NCI-H460 (cell line): ENCODE measurements at places on chromosomes 2 and 18.

- DNase-seq: no peak
Measured at GRCh38 chr2:238996331-238997136, 148.6 kb downstream of the TWIST2 start.

GRCh38 chr2:207417301-207417718, 112.5 kb upstream of the CREB1 start:
- DNase-seq: no peak

DNA sequence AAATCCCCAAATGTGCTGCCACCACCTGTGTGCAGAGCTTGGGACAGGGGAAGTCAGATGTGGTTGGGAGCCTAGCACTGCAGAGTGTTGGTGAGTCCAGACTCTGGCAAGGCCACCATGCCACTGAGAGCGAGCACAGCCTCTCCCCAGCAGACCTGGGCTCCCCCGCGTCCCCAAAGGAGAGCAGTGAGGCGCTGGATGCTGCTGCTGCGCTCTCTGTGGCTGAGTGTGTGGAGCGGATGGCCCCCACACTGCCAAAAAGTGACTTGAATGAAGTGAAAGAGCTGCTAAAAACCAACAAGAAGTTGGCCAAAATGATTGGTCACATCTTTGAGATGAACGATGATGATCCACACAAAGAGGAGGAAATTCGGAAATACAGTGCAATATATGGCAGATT, 10.7 kb downstream of the NAB1 start:
- DNase-seq: no peak

DNA sequence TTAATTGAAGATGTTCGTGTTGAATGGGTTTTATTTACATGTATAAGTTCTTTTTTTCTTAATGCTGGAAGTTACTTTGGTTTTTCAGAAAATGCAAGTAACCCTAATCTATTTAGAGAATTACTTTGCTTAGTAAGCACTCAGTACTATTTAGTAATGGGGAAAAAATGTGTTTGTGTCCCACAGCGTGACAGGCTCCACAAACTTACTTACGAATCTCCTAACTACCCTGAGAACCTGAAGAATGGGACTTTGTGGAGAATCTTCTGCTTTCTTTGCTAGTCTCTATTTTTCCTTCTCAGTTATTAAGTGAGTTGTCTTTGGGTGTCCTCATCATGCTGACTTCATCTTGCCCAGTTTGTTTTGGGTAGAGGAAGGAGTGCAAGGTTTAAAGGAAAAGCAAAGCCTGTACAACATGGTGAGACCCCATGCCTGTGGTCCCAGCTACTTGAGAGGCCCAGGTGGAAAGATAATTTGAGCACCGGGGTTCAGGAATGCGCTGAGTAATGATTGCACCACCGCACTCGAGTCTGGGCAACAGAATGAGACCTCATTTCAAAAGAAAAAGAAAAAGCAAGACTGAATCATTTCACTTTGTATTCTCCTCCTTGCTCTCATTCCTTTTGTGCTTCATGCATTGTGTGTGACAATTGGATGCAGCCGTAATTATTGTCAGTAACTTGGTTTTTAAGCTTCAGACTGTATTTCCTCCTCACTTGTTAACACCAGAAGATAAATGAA, 10.2 kb downstream of the NEDD4L start:
- DNase-seq: no peak

GRCh38 chr2:147945660-147946059, 74.9 kb downstream of the ORC4 start:
- DNase-seq: no peak

- no peak for DNase-seq
Measured at GRCh38 chr2:78682781-78683180, 342.7 kb upstream of the REG3G start.

- DNase-seq: peak; percentile 73
Measured at GRCh38 chr2:224142397-224143312, 103.6 kb upstream of the SERPINE2 start.

- DNase-seq: no peak
Measured at GRCh38 chr2:86807468-86808275, 17.0 kb upstream of the CD8A start.

DNA sequence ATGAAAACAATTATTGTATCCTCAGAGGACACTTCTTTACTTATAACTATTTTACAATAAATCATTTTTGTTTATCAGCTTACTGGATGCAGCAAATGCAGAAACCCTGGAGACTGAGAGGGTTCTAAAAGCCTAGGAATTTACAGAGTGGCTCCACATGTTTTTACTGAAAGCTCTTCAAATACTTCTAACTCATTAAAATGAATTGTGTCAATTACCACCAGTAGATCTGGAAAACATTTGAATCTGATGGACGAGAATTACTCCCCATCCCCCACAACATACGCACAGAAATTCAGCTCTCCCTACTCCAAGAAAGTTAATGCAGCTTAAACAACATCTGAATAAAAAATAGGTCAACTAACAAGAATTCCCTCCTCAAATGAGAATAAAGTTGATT, 319.8 kb upstream of the FIGN start:
- DNase-seq: no peak

- no peak for DNase-seq
Measured at GRCh38 chr18:79489899-79490625, 94.3 kb downstream of the NFATC1 start.

GRCh38 chr2:21096458-21096857, 27.3 kb upstream of the TDRD15 start:
- no peak for DNase-seq

GRCh38 chr2:60366135-60366712, 187.2 kb downstream of the BCL11A start:
- no peak for DNase-seq

- no peak for DNase-seq
Measured at GRCh38 chr2:229463841-229464346, 192.8 kb upstream of the PID1 start.

DNA sequence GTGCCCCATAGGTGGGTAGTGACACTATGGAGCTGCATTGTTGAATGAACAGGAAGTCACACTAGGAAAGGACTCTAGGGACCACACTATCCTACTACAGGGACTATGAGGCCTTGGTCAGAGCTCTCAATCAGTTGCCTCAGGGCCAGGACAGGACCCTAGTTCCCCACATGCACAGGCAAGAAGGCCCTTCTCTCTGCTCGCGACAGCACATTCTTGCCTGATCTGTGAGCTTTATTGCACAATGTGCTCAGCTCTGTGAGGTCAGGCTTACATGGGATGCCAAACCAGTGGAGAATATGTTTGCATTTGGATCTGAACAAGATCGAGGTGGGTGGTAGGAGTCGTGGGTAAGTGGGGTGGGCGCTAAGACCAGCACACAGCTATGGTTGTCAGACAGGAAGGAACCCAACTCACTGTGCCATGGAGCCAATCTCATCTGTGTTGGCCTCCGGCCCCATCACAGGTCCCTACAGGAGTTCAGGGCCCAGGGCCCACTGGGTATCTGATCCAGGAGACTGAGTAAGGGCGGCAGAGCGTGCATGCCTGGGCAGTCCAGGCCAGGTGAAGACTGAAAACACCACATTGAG, 8.0 kb downstream of the PCARE start:
- DNase-seq: no peak

DNA sequence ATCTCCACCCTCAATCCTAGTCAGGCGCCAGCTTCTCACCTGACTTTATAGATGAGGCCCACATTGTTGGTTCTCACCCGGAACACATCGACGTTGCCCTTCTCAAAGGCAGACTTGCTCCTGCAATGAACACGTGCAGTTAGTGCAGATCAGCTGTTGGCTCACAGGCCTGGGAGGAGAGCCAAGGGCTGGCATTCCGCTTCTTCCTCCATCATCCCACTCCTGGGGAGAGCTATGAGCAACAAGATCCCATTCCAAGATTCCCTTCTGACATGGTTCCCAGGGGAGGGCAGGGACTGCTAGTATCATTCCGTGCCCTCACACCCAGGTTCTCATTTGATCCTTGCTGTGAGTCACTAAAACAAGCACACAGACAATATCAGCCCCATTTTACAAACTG, 15.1 kb downstream of the LOXHD1 start:
- DNase-seq: no peak

DNA sequence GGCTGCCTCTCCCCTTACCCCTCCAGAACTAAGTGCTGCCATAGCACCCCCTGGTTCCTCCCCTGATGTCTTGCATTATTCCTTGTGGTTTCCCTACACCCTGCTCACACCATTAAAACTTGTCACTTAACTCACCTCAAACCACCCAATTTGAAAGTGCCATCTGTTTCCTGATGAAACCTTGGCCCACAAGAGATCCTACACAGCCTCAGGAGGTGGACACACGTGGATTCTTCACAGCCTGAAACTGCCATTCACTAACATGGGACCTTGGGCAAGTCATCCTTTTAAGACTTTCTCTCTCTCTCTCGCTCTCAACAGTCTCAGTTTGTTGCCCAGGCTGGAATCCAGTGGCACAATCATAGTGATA, 27.5 kb upstream of the FAM124B start:
- no peak for DNase-seq

DNA sequence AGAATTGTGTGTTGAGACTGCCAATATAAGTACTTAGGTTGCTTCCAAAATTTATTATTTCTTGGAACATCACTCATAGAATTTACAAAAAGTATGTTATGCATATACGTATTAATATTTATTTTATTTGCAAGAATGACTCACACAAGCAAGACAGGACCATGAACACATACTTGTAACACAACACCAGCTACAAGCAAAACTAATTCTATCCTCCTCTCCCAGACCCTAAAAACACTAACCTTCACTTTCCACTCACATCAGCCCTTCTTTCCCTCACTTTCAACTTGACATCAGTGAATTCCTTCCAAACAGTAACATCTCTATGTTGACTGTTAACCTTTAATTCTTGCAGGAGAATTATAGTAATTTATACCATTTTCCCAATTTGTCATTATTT, 24.3 kb downstream of the OSBPL1A start:
- no peak for DNase-seq

DNA sequence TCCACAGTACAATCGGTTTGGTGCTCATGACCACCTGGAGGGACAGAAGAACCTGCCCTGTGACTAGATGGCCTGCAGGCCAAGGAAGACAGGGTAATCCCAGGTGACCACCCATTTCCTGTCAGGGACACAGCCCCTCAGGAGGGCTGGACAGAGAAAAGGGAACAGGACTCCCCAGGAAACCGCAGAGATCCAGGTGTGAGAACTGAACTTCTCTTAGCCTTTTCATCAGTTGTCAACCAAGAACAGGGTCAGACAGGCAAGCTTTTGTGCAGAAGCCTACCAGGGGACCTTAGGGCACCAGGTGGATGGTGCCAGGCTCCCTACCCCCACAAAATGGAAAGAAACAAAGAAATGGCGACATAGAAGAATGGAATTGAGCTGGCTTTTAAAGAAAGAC, 132.3 kb downstream of the HDAC4 start:
- no peak for DNase-seq

- DNase-seq: no peak
Measured at GRCh38 chr2:172153156-172153555, 50.5 kb upstream of the DLX2 start.

- no peak for DNase-seq
Measured at GRCh38 chr2:35462226-35462998, 893.2 kb upstream of the CRIM1 start.

DNA sequence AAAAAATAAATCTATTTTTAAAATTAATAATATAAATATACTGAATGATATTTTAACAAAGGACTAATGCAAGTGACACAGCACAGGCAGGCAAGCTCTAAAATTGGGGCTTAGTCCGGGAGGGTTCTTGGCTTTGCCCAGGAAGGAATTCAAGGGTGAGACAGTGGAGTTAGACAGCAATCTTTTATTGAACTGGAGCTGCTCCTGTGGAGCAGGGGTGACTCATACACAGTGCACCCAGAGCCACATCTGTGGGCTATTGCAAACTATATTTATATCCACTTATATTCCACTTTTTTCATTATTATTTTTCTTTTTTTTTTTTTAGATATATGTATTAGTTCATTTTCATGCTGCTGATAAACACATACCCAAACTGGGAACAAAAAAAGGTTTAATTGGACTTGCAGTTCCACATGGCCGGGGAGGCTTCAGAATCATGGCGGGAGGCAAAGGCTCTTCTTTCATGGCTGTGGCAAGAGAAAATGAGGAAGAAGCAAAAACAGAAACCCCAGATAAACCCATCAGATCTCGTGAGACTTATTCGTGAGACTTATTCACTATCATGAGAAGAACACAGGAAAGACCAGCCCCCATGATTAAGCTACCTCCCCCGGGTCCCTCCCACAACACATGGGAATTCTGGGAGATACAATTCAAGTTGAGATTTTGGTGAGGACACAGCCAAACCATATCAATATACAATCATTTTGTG, 437.1 kb downstream of the BCL11A start:
- DNase-seq: no peak

DNA sequence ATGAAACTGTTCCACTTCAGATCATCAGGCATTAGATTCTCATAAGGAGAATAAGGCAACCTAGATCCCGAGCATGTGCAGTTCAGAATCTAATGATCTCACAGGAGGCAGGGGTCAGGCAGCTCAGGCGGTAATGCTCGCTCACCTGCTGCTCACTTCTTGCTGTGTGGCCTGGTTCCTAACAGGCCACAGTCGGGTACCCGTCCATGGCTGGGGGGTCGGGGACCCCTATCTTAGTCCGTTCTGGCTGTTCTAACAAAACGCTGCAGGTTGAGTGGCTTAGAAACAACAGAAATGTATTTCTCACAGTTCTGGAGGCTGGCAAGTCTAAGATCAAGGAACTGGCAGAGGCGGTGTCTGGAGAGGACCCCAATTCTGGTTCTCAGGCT, 79.2 kb downstream of the ASB1 start:
- no peak for DNase-seq

DNA sequence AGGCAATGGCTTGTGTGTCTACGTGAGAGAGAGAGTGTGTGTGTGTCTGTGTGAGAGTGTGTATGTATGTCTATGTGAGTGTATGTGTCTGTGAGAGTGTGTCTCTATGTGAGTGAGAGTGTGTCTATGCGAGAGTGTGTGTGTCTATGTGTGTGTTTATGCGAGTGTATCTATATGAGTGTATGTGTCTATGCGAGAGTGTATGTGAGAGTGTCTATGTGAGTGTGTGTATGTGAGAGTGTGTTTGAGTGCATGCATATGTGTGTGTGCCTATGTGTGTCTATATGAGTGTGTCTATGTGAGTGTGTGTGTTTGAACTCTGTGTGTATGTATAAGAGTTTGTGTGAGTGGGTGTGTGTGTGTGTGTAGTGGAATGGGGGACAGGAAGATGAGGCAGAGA, 9.8 kb upstream of the GNLY start:
- no peak for DNase-seq

- DNase-seq: no peak
Measured at GRCh38 chr2:12177455-12178288, 431.2 kb downstream of the LPIN1 start.

DNA sequence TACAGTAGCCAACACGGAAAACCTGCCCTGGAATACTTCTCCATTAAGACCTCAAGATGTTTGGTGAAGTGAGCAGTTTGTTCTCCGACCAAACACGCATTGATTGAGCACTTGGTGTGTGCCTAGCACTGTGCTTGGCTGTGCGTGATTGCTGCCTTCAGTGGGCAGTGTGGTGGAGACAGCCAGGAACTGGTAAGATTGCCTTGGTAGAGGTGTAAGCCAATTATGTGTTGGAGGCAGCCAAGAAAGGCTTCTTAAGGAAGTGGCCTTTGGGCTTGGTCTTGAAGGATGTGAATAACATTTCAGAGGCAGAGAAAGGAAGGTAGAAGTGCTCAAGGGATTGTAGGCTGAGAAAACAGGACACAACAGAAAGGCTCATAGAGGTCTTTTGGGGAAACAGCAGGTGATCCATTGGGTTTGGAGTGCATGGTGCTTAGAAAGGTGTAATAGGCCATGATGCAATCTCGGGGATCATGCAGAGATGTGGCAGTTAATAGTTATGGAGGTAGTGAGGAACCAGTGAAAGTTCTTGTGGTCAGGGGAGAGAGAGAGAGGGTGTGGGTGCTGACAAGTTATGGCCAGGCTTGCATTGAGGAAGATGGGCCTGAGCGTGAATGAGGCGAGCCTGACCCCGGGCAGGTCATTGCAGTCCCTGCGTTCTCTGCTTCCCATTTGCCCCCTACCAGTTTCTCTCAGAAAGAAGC, 6.3 kb downstream of the B3GNT2 start:
- no peak for DNase-seq
